ENCODE measurements at places on chromosomes 4 and X.
A peak's percentile ranks its signal among the peaks of the same experiment; 100 is the strongest.

GRCh38 chr4:47827343-47828047 is 10.4 kb downstream of the CORIN start:
- peak; percentile 51 for DNase-seq

DNA sequence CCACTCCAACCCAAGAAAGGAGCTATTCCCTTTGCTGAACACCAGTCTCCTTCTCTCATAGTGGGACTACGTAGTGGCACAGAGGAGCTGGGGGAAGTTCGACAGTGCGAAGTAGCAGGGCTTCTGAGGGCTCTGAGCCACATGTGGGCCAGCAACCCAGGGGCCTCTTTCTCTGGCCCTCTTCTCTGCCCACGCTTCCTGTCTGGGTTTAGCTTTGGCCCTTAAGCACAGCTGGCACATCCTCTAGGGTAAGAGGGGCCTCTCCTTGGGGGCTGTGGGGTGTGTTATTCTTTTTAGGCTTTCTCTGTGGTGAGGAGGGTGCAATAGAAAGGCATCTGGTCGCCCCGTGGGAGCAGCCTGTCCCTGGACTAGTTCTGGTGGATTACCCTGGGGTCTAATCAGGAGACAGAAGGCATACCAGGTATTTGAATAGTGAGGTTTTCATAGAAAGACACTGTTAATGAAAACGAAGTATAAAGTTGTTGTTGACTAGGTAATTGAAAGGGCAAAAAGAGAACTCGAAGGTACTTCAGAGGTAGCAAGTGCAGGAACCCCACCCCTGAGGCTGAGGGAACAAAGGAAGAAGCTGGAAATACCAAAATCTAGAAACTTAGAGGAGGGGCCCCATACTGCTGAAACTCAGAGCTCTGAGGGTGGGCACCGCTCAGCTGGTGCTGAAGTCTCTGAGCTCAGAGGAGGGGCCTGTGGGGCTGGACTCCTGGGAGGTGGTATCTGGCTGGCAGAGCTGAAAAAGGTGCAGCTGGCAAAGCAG is 151.9 kb upstream of the RPS6KA3 start:
- DNase-seq, result no peak

DNA sequence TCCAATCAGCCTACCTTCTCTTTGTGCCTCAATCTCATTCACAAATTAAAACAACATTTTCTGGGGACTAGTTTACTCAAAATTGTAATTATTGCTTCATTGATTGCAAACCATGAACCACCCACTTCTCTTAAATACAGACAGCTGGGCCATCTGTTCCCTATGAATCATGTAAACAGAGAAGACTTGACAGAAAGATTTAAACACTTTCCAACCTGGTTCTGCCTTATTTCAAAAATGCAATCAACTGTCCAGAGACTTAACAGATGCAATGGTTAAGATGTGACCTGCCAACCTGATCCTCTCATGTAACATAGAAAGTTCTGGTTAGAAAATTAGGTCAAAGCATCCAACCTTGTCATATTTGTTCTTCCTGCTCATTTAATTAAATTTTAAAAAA is 20.8 kb upstream of the SERTM2 start:
- DNase-seq, result no peak

GRCh38 chr4:186144946-186145569 is 40.6 kb downstream of the FAM149A start:
- DNase-seq, result no peak

GRCh38 chrX:135257469-135257868 is 5.6 kb downstream of the ETDA start:
- DNase-seq, result no peak

DNA sequence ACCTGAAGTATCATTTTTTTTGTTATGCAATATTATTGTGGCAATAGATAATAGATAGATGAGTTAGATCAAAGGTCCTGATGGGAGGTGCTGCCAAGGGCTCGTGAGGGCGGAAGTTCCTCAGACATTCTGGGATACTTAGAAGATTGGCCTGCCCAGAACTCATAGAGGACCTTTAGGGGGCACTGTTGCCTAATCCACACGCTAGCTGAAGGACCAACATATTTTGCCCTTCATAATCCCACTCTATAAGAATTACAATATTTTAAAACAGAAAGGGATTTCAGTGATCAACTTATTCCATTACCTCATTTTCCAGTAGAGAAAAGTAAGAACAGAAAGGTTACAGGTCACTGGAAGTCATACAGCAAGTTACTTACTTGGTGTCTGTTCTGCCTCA is 22.9 kb upstream of the COX7B2 start:
- peak; percentile 23 for DNase-seq

- DNase-seq, result no peak
Observed at GRCh38 chrX:120485315-120485637, 16.2 kb upstream of the LAMP2 start.

GRCh38 chr4:74950200-74950599 is 17.3 kb downstream of the PARM1 start:
- DNase-seq, result no peak

DNA sequence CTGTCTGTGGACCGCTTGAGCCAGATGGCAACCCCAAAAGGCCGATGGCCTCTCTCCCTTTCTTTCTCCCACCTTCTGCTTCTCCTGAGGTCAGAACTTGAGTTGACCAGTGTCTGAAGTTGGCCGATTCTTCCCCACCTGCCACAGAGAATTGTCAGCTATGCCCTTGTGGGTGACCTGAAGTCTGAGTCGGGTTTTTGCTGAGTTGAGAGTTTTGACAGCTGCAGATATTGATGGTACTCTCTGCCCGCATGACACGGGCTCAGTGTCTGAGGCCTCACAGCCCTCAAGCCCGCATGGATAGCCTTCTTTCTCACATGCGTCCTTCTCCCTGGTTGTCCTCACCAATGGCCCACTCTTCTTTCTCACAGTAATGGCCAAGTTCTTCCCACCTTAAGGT is 111.0 kb downstream of the EFNB1 start:
- DNase-seq, result no peak

DNA sequence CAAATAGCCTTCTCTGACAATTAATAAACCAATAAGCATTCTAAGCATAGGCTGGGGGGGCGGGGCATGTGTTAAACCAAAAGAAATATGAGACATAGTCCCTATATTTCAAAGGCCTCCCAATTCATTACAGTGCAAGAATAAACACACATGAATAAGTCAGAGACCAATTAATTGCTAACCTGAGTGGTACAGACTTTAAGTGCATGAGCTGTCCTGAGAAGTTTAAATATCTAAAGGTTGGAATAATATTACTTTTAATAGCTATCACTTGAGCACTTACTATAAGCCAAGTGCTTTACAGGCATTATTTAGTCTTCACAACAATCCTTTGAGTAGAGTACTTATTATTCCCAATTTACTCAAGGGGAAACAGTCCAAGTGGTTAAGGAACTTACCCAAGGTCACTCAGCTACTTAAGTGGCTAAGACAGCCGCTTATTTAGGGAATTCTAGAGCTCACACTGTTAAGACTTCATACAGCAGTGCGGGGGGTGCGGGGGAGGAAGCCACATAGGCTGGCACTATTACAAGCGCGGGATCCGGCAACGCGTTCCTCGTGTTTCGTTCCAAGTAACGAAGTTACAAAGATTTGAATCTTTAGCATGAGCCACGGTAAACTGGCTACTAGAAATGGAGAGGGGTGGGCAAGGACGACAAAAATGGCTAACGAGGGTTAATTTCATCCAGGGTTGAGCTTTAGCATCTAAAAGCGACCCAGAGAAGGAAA is 1.4 kb downstream of the THOC2 start:
- no peak for DNase-seq

DNA sequence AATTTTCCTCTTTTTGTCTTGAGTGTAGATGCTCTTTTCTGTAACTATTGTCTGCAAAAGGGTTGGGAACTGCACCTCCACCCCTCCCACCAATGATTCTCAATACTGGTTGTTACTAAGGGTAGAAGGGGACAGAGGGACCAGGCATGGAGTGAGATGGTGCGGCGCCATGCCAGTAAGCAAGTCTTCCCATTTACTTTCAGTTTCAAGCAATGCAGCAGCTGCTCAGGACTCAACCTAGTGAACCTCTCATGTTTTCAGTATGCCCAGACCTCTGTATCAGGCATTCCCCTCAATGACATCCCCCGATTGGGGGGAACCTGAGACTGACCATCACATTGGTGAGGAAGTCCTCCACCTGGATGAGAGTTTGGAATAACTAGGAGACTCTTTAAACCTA is 41.5 kb downstream of the ZNF81 start:
- no peak for DNase-seq

DNA sequence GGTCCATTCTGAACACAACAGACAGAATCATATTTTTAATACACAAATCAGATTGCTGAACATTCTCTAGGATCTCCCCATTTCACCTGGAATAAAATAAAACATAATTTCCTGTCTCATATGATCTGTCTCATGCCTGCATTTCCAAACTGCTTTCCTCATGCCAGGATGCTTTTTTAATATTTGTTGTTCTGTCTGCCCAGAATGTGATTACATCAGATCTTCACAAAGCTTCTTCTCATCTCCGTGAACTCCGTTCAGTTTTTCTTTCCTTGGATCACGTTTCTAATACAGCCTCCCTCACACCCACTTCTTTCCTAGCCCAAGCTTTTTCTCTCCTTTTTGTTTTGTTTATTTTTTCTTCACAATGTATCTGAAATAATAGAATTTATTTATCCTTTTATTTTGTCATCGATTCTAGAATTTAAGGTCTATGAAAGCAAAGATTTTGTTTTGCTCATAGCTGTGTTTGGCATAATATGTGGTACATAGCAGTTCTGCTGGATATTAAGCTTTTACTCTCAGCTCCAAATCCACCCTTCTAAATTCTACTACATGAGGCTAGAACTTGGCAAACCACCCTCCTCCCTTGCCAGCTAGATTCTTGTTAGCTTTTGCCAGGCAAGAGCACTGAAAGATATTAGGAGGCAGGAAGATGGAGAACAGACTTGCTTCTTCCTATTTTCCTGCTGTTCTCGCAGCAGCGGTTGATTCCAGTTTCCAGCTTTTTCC is 165.5 kb upstream of the SLIT2 start:
- no peak for DNase-seq

DNA sequence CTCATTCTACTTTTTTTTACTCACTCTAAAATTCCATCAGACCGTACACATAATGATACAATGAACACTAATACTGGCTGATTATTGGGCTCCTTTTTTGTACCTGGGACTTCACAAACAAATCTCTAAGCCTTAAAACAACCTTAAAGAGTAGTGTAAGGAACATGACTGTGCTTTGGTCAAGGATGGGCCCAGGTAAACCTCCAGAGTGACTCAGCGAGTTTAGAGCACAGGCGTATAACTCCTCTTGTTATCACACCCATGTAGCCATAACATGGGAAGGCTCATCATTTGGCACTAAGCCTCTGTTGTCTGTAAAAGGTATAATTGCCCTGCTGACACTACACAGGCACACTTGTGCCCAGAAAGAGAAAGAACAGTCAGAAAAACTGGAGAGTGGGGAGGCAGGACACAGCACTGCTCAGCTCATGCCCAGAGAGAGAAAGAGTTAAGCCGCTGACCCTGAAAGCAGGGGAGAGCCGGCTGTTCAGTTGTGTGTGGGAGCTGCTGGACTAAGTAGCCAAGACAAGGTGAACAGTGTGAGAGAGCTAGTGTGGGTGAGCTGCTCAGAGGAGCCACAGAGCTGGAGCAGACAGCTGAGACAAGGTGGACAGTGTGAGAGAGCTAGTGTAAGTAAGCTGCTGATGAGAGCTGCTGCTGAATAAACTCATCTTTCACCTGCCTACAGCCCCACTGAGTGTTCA is 319.6 kb upstream of the BMP3 start:
- DNase-seq, result no peak

- peak; percentile 75 for DNase-seq
Observed at GRCh38 chrX:10106806-10107205, 50.0 kb upstream of the CLCN4 start.

- DNase-seq, result no peak
Observed at GRCh38 chrX:7115557-7115956, 32.0 kb upstream of the STS start.

DNA sequence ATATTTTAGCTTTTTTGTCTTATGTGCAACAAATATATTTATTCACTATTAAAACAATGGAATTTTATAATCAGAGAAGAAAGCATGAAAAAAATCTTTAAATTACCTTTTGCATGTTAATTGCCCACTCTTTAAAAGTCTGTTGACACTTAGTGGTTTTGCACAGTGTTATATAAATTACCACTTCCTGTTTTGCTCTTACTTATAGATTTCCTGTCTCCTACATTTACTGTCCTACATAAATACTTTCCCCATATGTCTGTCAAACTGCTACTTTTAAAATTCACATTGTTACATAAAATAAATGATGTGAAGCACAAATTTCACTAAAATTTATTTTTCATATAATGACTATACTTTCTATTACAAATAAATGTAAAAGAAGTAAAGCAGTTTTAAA is 161.1 kb upstream of the NDST4 start:
- no peak for DNase-seq

GRCh38 chr4:112288455-112288854 is 2.8 kb upstream of the TIFA start:
- peak; percentile 60 for DNase-seq

- DNase-seq, result no peak
Observed at GRCh38 chr4:31020363-31020762, 300.2 kb downstream of the PCDH7 start.

DNA sequence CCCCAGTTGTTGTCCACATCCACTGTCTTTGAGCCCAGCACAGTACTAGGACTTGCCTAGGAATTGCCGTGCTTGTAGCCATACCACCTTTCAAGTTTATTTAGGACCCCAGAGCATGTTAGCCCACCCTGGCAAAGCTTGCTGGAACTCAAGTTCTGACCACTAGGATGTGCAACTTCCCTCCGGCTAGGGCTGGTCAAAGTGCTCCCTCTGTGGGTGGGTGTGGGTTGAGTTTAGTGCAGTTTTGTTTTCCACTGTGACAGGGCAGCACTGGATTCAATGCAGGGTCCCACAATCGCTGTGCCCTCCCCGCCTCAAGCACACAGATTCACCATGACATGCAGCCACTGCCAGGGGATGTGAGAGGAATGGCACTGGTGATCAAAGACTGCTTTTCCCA is 96.0 kb downstream of the RASGEF1B start:
- no peak for DNase-seq

DNA sequence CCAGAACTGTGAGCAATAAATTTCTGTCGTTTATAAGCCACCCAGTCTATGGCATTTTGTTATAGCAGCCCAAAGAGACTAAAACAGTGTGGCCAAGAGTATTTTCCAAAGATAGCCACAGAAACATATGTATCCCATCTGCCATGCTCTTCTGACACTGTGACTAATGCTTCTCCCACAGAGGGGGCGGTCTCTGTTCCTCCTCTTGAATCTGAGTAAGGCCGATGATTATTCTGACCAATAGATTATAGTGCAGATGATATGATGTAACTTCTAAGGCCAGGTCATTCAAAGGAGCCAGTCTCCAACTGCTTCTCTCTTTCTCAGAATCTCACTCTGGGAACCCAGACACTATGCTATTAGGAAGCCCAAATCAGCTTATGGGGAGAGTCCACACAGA is 570.7 kb downstream of the BCOR start:
- DNase-seq, result no peak

GRCh38 chr4:150739591-150739990 is 157.6 kb downstream of the MAB21L2 start:
- no peak for DNase-seq

- peak; percentile 76 for DNase-seq
Observed at GRCh38 chr4:64781737-64782326, 372.6 kb upstream of the TECRL start.

Data from Jurkat, Clone E6-1 (cell line).